HT1080 (cell line): ENCODE measurements at places on chromosomes 1 and 21. TPM values are rescaled to one million over a fixed set of nuclear protein-coding genes. Genes with fewer than 3 reads are reported as not detected.
A peak's percentile ranks its signal among the peaks of the same experiment; 100 is the strongest.

GRCh38 chr1:116931016-116931918 lies 21.6 kb downstream of the PTGFRN start:
- DNase-seq = no peak

DNA sequence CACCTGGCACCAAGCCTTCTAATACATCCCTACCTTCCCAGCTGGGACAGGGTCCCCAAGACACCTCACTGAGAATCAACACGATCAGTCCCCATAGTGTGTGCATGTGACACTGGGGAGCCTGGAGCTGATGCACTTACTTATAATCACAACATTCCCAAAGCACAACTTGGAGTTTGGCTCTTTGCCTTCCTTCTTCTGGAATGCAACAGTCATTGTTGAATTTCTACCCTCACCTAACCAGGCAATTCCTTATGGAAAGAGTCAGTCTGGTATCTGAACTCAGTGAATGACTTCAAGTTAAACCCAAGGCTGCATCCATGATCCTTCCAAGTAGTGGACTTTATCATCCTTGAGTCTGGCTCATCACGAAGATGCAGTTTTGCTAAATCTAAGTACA lies 86.1 kb downstream of the DSCAM start:
- DNase-seq = no peak

DNA sequence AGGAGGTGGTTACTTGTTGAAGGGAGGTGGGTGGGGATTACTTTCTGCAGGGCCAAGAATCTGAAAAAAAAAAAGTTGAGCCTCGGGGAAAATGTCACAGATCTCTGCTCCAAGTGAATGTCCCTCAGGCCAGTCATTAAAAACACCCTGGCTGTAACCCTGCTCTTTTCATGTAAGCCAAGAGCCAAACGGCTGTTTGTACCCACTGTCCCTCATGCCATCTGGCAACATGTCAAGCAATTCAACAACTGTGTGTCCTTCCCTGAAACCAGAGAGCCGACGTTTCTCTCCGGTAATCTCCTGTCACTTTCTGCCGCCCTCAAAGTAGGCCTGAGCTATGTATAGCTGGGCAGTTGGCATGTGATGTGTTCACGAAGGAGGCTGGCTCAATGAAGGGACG lies 14.7 kb downstream of the CASQ2 start:
- DNase-seq = no peak

- DNase-seq = no peak
Observed at GRCh38 chr1:87136607-87137341, 191.9 kb upstream of the LMO4 start.

DNA sequence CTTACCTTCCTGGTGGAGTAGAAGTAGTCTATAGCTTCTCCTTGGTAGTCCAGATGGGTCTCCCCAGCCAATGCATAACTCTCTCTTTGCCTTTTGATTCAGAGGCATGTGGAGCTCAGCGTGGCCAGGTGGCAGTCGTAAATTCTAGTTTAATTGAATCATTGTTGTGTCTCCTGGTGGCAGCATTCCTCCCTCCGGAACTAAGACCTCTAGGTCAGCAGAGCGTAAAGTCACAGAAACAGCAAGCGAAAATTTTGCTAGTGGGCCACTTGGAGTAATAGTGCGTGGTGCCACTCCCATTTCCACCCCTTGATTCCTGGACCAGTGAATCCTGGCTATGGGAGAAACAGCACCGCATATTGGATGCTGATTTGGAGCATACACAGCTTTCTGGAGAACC lies 3.9 kb upstream of the TMPRSS2 start:
- no peak for DNase-seq

- DNase-seq = no peak
Observed at GRCh38 chr1:182200025-182200812, 138.7 kb upstream of the ZNF648 start.

DNA sequence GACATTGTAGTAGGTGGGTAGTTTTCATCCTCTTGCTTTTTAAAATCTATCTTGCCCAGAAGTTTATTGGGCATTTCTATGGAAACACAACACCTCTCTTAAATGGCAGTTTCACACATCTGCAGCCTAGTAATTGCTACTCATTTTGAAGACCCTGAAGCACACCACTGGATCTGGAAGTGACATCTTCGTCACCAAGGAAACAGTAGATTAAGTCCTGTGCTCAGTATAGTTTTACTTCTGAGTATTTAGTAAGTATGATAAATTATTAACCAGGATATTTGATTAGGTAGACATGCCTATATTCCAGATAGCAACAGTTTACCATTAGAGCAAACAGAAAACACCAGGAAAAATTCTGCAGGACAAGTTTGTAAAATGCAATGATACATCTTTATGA lies 48.7 kb downstream of the UCK2 start:
- no peak for DNase-seq

DNA sequence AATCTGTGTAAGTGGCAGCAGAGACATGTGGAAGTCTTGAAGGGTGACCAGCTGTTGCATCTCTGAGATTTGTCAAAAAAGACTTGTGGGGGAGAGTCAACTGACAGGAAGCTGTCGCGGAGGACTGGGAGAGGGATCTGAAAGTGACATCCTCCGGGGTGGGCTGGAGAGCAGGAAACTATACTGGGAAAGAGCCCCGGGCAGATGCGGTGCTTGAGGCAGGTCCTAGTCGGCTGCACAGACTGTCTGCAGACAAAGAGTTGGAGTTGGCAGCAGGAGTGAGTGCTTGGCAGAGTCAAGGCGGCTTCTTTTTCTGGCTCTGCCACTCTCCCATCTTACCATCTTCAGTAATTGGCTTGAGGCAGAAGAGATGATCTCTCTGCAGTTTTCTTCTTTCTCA lies 294.0 kb upstream of the C1orf87 start:
- no peak for DNase-seq

- peak; percentile 99 for DNase-seq
Observed at GRCh38 chr1:177209357-177209756, 38.6 kb downstream of the BRINP2 start.

DNA sequence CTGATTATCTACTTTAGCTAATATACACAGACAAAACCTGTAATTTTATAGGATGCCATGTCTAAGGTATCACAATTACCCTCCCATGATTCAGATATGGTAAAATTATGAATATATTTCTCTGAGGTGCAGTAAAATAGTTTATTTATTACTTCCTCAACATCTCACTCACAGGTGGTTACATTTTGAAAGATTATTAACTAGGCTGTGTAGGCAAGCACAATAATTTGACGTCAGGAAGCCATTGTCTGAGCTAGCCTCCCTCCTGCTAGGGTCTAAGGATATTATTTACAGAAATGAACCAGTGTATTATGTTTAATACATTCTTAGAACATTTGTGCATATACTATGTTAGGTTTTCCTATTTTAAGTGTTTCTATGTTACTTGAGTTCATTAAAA lies 69.9 kb upstream of the ADGRL2 start:
- no peak for DNase-seq

DNA sequence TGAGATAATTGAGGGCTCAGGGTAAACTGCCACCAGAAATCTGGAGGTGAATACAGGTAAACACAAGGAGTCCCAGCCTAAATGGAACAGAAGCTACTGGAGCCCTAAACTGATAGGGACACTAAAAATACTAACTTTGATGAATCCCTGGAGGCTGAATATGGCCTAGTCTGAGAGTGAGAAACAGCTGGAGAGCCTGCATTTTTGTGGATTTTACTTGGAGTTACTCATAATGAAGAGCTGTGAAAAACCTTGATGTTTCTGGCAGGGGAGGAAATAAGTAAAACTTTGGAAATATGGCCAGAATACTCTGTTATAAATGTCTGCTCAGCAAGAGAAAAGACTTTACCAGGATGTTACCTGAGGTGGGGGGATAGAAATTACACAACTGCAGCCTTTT lies 164.4 kb downstream of the LIPI start:
- no peak for DNase-seq

DNA sequence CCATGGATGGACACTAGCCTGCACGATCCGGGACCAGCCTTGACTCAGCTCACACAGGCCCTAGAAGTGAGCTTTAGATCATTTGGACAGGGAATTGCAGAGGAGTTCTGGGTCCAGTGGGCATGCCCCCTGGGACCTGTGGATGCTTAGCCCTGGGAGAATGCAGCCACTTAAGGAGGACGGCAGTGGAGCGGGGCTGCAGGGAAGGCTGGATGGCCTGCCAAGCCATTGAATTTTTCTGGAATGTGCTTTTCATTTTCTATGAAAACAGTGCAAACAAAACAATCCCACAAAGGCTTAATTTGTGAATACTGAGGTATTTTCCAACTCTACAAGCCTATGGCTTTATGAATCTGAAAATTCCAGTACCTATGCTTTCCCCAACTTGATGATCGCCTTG lies 80.4 kb upstream of the GCLM start:
- no peak for DNase-seq

DNA sequence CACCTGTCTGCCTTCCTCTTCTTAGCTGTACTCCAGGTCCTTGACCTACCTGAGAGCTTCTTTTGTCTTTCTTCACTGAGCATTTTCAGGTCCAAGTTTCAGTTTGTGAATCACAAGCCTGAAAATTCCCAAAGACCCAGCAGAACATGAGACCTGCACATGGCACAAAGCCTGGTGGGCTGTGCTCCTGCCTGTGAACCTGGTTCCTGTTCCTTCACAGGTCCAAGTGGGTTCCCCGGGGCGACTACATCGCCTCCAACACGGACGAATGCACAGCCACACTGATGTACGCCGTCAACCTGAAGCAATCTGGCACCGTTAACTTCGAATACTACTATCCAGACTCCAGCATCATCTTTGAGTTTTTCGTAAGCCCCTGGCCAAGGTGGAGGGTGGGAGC lies 42.1 kb upstream of the SARS1 start:
- no peak for DNase-seq

DNA sequence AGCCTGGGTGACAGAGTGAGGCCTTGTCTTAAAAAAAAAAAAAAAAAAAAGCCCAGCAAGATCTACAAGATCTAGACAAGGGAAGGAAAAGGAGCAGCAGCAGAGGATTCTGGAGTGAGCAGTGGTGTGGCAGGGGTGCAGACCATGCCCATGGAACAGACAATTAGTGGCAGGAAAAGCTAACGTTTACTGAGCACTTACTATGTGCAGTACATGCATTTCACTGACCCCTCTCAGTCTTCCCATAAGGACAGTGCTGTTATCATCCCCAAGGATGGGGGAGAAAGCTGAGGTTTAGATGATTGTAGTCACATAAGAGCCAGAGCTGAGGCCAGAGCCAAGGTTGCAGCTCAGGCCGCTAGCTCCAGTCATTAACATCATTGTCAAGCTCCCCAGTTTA lies 5.9 kb downstream of the PODN start:
- no peak for DNase-seq

- no peak for DNase-seq
Observed at GRCh38 chr1:198575292-198575691, 34.8 kb upstream of the ATP6V1G3 start.

GRCh38 chr1:210257698-210258529 lies 25.3 kb downstream of the SERTAD4 start:
- no peak for DNase-seq

- peak; percentile 62 for DNase-seq
Observed at GRCh38 chr1:20100632-20101355, 18.5 kb downstream of the PLA2G2D start.

- no peak for DNase-seq
Observed at GRCh38 chr1:149906570-149907075, 7.3 kb downstream of the BOLA1 start.

- no peak for DNase-seq
Observed at GRCh38 chr1:92754719-92755050, 30.2 kb downstream of the EVI5 start.

DNA sequence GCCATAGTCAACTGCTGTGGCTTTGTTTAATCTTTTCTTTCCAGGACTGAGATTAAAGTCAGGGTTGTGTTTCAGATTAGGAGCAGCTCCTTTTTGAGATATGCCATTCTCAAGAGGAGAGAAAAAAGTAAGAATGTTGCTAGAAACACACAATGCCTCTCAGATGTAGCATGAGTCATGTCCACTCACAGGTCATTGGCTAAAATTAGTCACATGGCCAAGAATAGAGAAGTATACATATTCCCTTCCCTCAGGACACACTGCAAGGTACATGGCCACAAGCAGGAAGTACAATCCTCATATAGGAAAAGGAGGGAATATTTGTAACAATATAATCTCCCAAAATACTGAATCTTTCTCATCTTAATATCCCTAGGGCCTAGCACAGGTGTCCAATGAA lies 141.9 kb upstream of the PTBP2 start:
- DNase-seq = peak; percentile 53

DNA sequence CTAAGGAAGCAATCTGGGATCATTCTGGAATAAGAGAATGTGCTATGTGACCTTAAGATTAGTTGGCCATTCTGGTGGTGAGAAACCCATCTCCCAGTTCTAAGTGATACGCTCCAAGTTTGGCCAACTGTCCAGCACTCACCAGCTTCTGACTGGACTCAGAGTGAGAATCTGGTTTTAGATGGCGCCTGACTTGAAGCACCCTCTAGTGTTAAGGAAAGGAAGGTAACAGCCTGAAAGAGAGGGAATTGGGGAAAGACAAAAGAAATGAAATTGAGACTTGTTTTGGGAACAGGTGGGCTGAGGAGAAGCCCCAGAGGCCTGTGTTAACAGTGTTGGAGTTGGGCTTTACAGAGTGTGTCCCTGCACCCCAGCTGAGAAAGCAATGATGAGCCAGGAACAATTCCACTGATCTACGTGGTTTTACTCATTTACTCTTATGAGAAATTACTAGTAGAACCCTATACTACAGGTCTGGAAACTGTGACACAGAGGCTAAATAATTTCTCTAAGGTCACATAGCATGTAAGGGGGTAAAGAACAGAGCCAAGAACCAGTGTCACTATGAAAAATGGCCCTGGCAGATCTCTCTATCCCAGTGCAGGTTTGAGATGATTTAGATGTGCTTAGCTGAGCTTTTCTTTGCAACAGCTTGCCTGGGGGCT lies 9.3 kb upstream of the FCAMR start:
- DNase-seq = peak; percentile 21

GRCh38 chr21:42837421-42838211 lies 41.7 kb downstream of the WDR4 start:
- no peak for DNase-seq

GRCh38 chr21:26719750-26720149 lies 125.5 kb downstream of the ADAMTS1 start:
- no peak for DNase-seq

DNA sequence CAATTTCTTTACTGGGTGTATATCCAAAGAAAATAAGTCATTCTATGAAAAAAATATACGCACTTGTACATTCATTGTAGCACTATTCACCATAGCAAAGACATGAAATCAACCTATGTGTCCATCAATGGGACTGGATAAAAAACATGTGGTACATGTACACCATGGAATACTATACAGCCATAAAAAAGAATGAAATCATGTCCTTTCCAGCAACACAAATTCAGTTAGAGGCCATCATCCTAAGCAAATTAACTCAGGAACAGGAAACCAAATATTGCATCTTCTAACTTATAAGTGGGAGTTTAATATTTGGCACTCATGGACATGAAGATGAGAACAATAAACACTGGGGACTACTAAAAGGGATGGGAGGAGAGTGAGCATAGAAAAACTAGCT lies 325.7 kb downstream of the TGFB2 start:
- DNase-seq = no peak

- DNase-seq = no peak
Observed at GRCh38 chr1:216210081-216210480, 213.2 kb downstream of the USH2A start.

The ATP1A2 gene
- total RNA-seq = not detected in 2 replicates

The SMIM1 gene
- total RNA-seq = 0.26 and 1.1 TPM in 2 replicates

The CDK18 gene
- 0.87 and 1.7 TPM in 2 replicates for total RNA-seq

The NECTIN4 gene
- total RNA-seq = 1.4 and 1.9 TPM in 2 replicates

The LYPD8 gene
- 2.0 and 3.8 TPM in 2 replicates for total RNA-seq

The CLCA2 gene
- 0.07 and 0.26 TPM in 2 replicates for total RNA-seq

The FCGR3A gene
- not detected in 2 replicates for total RNA-seq

The CCDC185 gene
- not detected in 2 replicates for total RNA-seq

The CFAP74 gene
- total RNA-seq = not detected in 2 replicates

The INSRR gene
- total RNA-seq = not detected in 2 replicates

The LPAR3 gene
- 2.2 and 4.1 TPM in 2 replicates for total RNA-seq
